Hepatocyte (in vitro differentiated cells): ENCODE measurements at places on chromosomes 3 and 15. TPM values are rescaled to one million over a fixed set of nuclear protein-coding genes. Genes with fewer than 3 reads are reported as not detected.

The MYL3 gene
- 5.8 and 9.5 TPM in 2 replicates for total RNA-seq

The PPP1R2 gene
- total RNA-seq, result 53.4 and 77.6 TPM in 2 replicates

The CHMP2B gene
- 71.5 and 79.3 TPM in 2 replicates for total RNA-seq

The SKOR1 gene
- total RNA-seq, result 0.12 and 0.23 TPM in 2 replicates

The ANKRD34C gene
- 0.04 TPM in 1 of 2 replicates, not detected in the other for total RNA-seq

GRCh38 chr3:31465999-31466398 lies 66.7 kb upstream of the STT3B start:
- no peak overlapping the region for H3K4me3 ChIP-seq
- no peaks in the 10 kb centered on the region for H3K27me3 ChIP-seq
- H3K36me3 ChIP-seq, result no peaks in the 10 kb centered on the region
- H3K4me1 ChIP-seq, result no peaks in the 10 kb centered on the region

- H3K27me3 ChIP-seq, result peaks cover 7% of the 10 kb centered on the region
- peaks cover 8% of the 10 kb centered on the region for H3K4me1 ChIP-seq
- peak overlapping the region; percentile 63 for H3K4me3 ChIP-seq
- no peaks in the 10 kb centered on the region for H3K36me3 ChIP-seq
Measured at GRCh38 chr3:194671511-194671899, 486 bp downstream of the LSG1 start.

GRCh38 chr3:105822171-105823123 lies 46.4 kb downstream of the CBLB start:
- H3K27me3 ChIP-seq, result no peaks in the 10 kb centered on the region
- H3K27ac ChIP-seq, result peak overlapping the region; percentile 63
- no peak for DNase-seq
- H3K4me3 ChIP-seq, result no peak overlapping the region
- H3K36me3 ChIP-seq, result no peaks in the 10 kb centered on the region
- H3K4me1 ChIP-seq, result peaks cover 28% of the 10 kb centered on the region

DNA sequence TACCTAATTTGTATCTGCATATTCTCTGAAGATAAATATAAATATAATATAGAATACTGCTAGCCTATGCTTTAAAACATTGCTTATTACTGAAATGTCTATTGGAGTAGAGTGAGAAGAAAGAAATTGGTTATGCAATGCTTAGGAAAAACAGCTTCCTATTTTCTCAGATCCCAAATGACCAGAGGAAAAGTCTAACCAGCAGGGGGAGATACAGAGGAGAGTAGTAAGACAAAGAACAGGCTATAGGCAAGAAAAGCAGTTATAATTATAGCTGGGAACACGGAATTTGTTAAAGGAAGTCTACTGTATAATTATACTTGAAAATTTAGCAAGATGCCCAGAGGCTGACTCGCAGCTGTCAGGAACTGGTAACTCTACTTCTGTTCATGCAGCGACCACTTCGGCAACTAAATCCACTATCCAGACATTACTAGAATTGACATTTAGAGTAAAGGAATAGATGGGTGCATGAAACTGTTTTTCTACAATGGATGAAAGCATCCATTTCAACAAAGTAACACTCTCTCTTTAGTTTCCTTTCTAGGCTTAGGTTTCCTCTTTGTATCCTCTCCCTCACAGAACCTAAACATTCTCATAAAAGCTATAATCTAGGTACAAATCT lies 97.2 kb downstream of the TBC1D5 start:
- H3K4me3 ChIP-seq, result no peak overlapping the region
- H3K36me3 ChIP-seq, result no peaks in the 10 kb centered on the region
- no peaks in the 10 kb centered on the region for H3K27me3 ChIP-seq
- DNase-seq, result peak; percentile 75
- no peaks in the 10 kb centered on the region for H3K4me1 ChIP-seq
- no peak overlapping the region for H3K27ac ChIP-seq

DNA sequence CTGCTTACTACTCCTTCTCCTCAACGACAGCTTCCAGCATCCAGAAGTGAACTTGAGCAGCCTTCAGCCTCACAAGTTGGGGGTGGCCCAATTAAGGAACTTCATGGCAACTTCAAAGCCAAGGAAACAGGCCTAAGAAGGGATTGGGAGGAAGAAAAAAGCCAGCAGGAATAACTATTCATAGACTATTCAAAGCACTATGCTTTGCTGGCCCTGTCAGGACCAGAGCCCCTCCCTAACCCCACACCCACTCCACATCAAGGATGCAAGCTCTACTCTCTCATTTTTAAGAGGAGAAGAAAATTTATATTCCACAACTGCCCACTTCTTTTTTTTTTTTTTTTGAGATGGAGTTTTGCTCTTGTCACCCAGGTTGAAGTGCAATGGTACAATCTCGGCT lies 10.0 kb upstream of the PRKAR2A start:
- H3K27me3 ChIP-seq, result no peaks in the 10 kb centered on the region
- H3K4me1 ChIP-seq, result no peaks in the 10 kb centered on the region
- no peak overlapping the region for H3K27ac ChIP-seq
- no peak for DNase-seq
- no peaks in the 10 kb centered on the region for H3K36me3 ChIP-seq

- H3K4me3 ChIP-seq, result no peak overlapping the region
- H3K36me3 ChIP-seq, result no peaks in the 10 kb centered on the region
- H3K4me1 ChIP-seq, result no peaks in the 10 kb centered on the region
- H3K27ac ChIP-seq, result no peak overlapping the region
- no peaks in the 10 kb centered on the region for H3K27me3 ChIP-seq
- no peak for DNase-seq
Measured at GRCh38 chr15:59116771-59117170, 11.8 kb downstream of the CCNB2 start.

DNA sequence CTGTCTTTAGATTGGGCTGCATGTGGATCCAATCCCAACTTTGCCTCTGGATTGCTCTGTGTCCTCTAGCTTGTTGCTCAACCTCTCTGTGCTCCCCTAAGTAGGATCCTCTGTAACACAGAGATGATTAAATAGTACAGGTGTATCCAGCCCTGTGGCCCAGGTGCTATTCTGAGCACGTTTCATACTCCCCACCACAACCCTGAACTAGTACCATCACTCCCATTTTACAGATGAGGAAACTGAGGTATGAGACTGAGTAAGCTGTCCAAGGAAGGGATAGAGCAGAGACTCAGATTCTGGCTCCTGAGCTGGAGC lies 7.2 kb downstream of the ISG20 start:
- H3K27me3 ChIP-seq, result no peaks in the 10 kb centered on the region
- no peak overlapping the region for H3K27ac ChIP-seq
- no peaks in the 10 kb centered on the region for H3K36me3 ChIP-seq
- H3K4me3 ChIP-seq, result no peak overlapping the region
- DNase-seq, result no peak

- H3K27ac ChIP-seq, result no peak overlapping the region
- H3K27me3 ChIP-seq, result no peaks in the 10 kb centered on the region
- H3K36me3 ChIP-seq, result no peaks in the 10 kb centered on the region
- no peak overlapping the region for H3K4me3 ChIP-seq
- no peak for DNase-seq
- peaks cover 4% of the 10 kb centered on the region for H3K4me1 ChIP-seq
Measured at GRCh38 chr15:28022961-28023360, 76.2 kb downstream of the OCA2 start.
